ENCODE measurements at places on chromosomes 4 and X.

DNA sequence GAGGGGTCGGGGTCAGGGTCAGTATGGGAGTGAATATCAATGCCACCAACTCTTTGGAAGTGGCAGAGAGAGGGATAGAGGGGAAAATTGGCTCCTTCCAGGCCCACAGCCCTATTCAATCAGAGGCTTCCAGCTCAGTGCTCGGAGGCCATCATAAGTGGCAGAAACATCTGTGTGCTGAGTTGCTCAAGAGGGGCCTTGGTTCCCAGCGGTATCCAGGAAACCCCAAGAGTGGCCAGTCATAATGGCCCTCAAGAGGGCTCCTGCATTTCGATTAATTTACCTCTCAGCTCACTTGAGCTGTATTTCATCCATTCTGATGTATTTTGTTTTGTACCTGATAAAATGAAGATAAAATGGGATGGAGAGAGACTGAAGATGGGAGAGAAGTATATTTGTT is 154.3 kb upstream of the EOLA2 start:
- DNase-seq, result peak; percentile 34

GRCh38 chrX:23745786-23746185 is 2.7 kb upstream of the ACOT9 start:
- DNase-seq, result no peak

GRCh38 chr4:8547912-8548730 is 32.1 kb upstream of the GPR78 start:
- no peak for DNase-seq

DNA sequence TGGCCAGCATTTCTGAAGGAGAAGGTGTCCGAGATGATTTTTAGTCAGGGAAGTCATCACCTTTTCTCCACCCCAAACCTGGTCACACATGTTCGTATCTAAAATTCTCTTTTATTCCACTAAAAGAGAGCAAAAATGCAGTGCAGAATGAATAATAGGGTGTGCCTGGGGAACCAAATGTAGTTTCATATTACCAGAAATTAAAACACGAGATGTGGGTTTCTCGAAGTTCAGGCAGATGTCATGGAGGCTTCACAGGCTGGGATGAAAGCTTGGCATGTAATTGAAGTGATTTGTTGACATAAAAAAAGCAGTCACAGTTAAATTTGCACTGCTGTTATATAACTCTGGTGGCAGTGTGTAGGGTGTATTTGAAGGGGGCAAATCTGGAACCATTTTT is 165.5 kb upstream of the PDE5A start:
- DNase-seq, result no peak

DNA sequence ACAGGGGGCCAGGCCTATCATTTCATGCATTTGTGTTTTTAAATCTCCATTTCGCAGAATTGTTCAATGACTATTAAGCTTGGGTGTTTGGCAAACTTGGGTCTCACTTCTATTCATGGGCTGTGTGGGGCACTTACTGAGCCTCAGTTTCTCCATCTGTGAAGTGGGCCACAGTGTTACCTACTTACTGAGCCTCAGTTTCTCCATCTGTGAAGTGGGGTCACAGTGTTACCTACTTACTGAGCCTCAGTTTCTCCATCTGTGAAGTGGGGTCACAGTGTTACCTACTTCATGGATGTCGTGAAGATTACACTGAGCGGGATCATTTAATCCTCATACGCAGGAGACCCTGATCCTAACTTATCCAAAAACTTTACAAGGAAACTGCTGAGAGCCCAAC is 115.1 kb upstream of the STX18 start:
- DNase-seq, result no peak

GRCh38 chr4:25938787-25939186 is 24.8 kb downstream of the SMIM20 start:
- no peak for DNase-seq

GRCh38 chrX:134908356-134908755 is 82.4 kb upstream of the SMIM10 start:
- DNase-seq, result no peak

- DNase-seq, result no peak
Observed at GRCh38 chr4:168440442-168441264, 39.6 kb downstream of the DDX60L start.

Measured in NCI-H1092 (cell line).